ENCODE measurements at places on chromosomes 3 and 15. TPM values are rescaled to one million over a fixed set of nuclear protein-coding genes. Genes with fewer than 3 reads are reported as not detected.

Gene NLGN1
- 0.51 TPM for total RNA-seq

Gene FOXB1
- total RNA-seq, result not detected

Gene SLC9C1
- under 0.01 TPM for total RNA-seq

Gene NOX5
- total RNA-seq, result not detected

Gene CFAP20DC
- total RNA-seq, result 0.77 TPM

Measured in dermis microvascular lymphatic vessel endothelial cell (primary cell).